NCI-H345 (cell line): ENCODE measurements at places on chromosomes 1 and 21.

- DNase-seq: no peak
Measured at GRCh38 chr1:159958719-159959380, 4.8 kb upstream of the SLAMF9 start.

GRCh38 chr1:147891088-147891487 lies 11.5 kb upstream of the GJA8 start:
- peak; percentile 23 for DNase-seq

DNA sequence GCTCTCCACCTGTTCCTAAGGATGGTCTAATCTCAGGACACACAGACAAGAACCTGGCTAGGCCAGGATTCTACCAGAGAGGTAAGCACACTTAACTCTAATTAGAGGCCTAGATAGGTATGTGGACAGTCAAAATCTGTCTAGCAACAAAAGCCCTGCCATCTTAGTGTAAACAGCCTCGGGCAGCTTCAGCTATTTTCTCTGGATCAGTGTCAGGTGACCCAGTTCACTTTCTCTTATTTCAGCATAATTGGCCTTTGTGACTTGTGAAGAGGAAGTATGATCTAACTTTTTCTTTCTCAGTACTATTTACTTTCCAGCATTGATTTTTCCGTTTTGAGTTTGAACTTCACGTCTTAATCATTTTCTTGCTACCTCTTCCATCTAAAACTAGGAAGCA lies 217.7 kb downstream of the CRB1 start:
- DNase-seq: peak; percentile 40

DNA sequence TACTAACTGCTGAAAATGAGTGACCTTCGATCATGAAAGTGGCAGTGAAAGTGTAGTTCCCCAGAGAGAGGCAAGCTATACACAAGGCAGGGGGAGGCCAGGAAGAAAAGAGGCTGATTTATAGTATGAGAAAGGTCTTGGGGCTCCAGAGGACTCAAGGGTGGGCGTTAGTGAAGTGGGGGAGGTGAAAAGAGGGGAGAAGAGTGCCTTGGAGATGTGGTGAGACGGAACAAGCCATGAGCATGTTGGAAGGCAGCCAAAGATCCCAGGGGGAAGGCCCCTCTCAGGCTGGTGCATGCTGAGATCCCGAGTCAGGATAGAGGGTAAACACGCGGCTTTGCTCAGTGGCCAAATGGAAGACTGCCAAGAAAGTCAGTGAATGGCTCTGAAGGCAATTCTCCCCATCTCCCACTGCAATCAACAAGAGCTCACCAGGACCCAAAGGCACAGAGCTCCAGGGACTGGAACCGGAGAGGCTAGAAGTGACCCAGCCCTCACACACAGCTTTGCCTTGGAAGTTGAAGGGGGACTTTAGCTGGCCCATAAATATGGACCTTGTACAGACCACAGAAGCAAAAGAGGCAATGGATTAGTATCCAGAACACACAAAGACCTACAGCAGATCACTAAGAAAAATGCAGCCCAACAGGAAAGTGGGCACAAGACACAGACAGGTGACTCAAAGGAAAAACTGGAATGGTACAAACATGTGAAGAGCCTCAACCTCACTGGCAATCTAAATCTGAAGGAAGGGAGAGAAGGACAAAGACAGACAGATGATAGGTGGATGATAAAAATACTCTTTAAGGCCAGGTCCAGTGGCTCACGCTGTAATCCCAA lies 49.6 kb downstream of the HSF2BP start:
- DNase-seq: peak; percentile 99

- DNase-seq: no peak
Measured at GRCh38 chr1:29556657-29557056, 320.3 kb downstream of the PTPRU start.

DNA sequence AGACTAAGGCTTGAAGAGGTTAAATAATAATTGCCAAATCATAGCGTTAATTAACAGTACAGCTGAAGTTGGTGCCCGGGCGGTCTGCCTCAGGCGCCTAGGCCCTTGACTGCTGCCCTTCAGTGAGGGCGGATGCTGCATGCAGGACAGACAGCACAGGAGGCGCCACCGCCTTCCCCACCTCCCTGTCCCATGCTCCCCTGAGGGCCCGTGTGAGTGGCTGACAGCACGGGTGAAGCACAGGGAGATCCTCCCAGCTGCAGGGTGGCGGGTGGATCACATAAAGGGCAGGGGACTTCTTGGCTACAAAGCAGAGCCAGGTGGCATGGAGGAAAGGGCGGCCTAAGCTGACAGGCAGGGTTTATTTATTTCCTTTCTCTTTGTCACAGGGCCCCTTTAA lies 49.1 kb downstream of the DDX20 start:
- DNase-seq: peak; percentile 6

DNA sequence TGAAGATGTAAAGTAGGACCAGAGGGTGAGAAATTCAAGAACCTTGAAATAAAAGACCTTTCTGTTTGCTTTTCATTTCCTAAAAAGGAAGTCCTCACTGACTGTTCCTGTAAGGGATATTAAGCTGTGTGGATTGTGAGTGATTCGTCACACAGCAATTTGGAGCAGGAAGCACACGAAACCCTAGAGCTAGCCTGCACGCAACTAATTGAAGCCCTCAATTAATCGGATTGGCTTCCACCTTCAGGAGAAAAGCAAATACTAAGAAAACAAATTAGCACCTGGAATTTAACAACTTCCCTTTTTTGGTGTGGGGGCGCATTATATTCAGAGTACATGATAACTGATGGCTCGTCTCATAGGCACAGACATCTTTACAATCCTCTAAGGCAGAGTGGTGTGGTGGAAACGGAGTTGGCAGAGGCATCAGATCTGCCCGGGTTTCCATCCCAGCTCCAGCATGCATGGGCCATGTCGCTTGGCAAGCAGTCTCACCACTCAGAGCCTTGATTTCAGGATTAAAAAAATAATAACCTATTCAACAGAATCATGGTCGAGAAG lies 95.2 kb downstream of the KCNJ15 start:
- DNase-seq: no peak

DNA sequence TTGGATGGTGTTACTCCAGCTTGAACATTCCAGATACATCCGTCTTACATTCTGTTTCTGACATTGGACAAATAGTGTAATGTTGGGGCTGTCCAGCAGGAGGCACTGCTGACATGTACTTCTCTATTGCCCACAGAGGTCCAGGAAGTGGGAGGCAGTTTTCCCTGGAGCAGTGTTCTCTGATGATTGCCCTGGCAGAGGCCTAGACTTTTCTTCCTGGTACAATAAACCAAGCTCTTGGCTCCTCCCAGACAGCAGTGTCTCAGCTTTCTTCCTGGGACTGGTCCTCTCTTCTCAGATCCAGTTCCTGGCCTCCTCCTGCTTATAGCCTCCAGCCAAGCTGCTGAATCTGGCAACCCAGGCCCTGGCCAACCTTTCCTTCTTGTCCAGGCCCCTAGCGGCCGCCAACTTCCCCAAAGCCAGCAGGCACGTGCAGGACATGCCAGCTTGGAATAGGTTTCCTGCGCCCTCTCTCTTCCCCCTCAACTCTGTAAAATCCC lies 14.9 kb upstream of the IFNLR1 start:
- peak; percentile 71 for DNase-seq

GRCh38 chr1:33167650-33168447 lies 14.0 kb downstream of the TRIM62 start:
- DNase-seq: no peak

DNA sequence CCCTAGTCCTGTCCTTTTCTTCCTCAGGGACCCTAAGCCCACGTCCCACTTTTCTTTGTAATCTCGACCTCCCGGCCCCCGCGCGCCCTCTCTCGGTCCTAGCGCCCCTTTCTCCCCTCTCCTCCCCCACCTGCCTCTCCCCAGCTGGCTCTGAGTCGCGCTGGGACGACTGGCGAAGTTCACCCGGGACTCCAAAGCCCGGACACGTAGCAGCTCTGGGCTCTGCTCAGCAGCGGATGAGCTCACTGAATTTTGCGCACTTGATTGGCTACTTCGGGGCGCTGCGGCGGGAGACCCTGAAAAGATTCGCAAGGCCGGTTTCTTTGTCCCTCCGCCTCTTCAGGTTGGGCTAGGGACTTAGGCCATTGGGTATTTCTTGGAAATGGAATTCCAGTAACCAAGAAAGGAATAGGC lies 16.3 kb upstream of the ACKR1 start:
- no peak for DNase-seq

DNA sequence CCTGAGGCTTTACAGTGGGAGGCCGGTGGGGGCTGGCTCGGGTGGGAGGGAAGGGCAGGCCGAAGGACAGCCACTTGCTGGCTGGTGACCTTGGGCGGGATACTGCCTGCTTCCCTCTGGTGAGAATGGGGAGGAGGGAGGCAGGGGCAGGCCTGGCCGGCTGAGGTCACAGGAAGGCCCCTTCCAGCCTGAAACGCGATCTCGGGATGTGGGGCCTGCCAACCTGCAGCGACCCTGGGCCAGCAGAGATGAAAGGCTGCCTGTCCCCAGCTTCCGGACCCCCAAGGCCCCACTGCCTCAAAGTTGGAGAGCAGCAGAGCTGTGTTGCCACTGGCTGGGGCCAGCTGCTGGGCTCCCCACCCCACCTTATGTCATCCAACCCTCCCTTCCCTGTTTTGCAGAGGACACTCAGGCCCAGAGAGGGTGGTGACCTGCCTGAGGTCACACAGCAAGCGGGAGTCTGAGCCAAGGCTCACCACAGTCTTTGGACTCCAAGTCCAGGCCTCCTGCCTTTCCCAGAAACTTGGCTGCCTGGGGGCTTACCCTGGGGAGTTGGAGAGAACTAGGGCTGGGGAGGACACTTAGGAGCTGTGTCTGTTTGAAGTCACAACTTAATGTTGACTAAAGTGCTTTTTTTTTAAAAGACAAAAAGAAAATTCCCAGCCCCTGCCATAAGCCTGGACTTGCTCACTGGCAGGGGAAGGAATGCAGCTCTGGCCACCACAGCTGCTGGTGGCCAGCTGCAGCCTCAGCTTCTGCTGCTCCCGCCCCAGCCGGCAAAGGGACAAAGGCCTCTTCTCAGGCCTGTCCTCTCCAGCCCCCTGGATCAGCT lies 14.8 kb upstream of the WASF2 start:
- DNase-seq: no peak

DNA sequence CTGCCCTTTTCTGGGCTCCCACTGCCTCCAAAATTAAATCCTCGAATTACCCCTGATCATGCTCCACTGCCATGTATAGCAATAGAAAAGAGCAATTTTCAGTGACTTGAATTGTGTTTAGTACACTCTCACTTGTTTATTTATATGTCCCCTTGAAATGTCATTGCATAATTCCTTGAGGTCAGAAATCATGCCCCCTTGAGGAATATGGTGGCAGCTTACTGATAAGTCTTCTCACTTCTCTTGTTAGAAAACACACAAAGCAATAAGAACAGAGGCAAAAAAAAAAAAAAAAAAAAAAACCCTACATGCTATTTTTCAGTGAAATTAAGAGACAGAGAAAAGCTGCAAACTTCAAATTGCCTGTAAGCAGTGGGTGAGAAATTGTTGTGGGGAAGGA lies 37.5 kb downstream of the GPR88 start:
- no peak for DNase-seq

DNA sequence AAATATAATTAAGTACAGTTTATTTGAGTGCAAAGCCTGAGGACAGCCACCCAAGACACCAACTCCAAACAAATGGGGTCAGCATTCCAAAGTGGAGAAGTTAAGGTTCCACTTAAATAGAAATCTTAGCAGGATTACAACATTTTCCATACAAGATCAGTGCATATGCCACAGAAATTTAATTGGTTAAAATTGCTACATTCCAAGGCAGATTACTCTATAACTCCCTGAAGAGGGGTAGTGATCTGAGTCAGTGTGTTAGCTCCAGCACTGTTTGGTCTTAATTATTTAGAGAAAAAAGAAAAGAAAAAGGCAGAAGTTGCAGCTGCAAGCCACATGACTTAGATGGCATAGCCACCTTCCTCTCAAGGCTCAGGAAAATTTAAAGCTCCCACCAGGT lies 297.5 kb downstream of the HHIPL2 start:
- no peak for DNase-seq

DNA sequence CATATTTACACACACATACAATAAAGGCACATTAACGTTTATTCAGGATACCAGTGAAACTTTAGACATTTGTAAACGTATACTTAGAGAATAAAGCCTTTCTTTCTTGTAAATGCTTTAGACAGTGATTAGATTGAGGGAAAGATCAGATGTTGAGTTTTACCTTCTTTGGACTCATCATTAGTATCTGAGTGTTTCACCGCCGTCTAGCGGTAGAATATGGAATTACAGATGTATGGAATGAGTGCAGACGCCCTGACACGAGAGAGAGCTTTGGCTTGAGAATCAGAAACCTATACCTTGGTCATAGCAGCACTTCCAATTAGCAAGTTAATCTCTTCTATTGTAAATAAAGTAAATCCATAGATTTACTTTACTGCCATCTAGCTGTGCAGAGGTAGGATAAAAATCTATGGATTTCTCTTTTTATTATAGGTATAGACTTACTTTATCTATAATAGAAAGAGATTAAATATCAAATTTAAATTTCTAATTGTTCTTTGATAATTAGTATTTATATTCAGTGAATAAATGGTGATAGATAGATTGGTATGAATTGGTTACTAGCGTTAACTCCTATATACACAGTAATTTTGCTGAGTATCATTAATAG lies 12.6 kb downstream of the FLG2 start:
- peak; percentile 56 for DNase-seq

- DNase-seq: no peak
Measured at GRCh38 chr1:3880429-3881192, 19.5 kb downstream of the C1orf174 start.

DNA sequence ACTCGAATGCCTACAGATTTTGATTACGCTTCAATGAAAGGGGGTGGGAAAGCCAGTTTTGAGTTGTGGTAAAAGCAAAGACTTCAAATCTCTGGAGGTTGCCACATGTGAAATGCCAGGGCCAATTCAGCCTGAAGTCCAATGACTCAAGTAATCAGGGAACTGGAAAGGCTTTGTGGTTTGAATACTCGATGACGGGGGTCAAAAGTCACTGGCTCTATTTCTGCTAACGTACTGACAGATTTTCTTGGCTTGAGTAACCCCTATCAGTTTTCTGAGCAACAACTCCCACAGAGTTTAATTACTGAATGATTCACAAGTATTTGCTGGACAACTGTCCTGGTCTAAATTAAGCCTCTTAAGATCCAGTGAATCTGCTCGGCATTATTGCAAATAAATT lies 152.2 kb downstream of the SIPA1L2 start:
- no peak for DNase-seq

DNA sequence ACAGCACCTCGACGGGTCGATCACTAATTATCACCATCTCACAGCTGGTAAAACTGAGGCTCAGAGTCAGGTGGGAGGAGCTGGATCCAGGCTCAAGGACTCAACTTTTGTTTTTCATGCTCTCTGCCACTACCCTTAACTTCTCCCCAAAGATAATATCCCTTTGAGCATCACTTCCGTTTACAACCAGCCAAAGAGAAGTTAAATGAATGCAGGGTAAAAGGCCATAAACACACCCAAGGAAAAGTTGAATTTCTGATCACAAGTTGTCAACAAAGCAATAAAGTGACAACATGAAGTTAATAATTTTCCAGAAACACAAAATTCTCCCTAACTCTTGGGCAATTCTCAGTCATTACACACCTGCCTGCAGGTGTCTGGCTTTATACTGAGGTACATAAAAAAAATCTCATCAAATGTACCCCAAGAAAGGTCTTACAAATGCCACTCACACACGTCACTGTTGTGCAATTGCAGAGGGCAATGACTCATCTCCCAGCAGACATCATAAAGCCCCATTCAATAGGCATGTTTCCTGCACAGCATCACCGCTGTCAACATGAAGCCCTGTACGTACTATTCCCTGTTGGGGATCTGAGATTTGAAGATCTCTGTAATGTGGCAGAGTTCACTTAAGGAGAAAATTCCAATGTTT lies 3.4 kb downstream of the OR2T11 start:
- no peak for DNase-seq

GRCh38 chr21:38507374-38507942 lies 9.2 kb upstream of the ERG start:
- no peak for DNase-seq
